Fibroblast of villous mesenchyme (primary cell): ENCODE measurements at places on chromosomes 2 and 18.

GRCh38 chr2:170829036-170829435 is 12.3 kb downstream of the GAD1 start:
- no peak for DNase-seq

GRCh38 chr2:95024371-95024770 is 1.1 kb upstream of the MAL start:
- DNase-seq: no peak

DNA sequence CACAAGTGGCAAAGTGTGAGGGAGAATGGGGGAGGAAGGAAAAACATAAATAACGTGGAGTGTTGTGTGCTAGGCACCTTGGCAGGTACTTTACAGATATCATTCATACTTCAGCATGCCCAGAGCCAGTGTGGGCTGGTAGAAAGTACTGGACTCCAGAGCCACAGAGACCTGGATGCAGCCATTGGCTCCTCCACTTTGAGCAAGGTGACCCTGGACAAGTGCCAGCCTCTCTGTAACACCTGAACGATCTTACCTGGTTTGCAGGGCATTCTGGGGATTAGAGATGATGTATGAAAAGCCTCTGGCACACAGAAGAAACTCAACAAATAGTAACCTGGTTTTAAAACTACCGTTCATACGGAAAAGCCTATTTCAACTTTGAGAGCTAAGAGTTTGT is 6.3 kb downstream of the LOXHD1 start:
- DNase-seq: no peak

- DNase-seq: no peak
Measured at GRCh38 chr2:164617466-164617865, 3.8 kb downstream of the GRB14 start.

DNA sequence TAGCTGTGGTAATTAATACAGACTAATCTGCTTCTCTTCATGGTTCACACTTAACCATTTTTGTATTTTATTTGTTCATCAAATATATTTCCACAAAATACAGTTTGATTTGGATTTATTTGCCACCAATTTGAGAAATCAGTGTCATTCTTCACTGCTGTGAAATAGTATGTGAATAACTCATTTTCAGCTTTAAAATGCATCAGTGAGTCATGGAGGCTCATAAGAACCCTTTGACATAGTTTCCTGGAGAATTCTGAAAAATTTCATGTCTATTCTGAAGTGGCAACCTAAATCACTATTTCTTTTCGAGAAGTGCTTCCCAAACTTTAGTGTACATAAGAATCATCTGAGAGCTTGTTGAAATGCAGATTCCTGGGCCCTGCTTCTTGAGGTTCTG is 1026.7 kb upstream of the ACVR2A start:
- DNase-seq: peak; percentile 5

DNA sequence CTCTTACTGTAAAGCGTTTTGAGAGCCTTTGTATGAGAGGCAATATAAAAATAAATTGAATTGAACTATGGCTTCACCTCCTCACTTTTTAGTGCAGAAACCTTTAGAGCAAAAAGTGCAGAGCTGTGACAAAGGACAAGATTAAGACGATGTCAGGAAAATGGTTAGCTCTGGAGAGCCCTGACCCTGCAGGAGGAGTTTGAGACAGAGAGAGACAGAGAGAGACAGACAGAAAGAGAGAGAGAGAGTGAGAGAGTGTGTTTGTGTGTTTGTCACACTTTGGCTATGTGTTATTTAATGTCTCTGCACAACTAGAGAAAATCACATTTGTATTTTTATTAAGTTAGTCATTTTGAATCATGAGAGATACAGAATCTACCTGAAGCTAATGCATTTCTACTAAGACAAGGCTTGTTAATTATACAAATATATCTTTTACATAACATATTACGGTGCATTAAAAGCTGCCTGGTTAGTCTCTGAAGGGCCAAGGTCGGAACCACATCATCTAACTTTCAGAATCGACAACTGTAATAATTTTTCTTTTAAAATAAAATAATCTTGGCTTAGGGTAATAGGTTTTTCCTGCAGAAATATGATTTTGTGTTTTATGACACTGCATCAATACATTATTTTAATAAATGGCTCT is 423.5 kb upstream of the ZEB2 start:
- no peak for DNase-seq

GRCh38 chr2:114661971-114662939 is 219.8 kb downstream of the DPP10 start:
- DNase-seq: no peak

DNA sequence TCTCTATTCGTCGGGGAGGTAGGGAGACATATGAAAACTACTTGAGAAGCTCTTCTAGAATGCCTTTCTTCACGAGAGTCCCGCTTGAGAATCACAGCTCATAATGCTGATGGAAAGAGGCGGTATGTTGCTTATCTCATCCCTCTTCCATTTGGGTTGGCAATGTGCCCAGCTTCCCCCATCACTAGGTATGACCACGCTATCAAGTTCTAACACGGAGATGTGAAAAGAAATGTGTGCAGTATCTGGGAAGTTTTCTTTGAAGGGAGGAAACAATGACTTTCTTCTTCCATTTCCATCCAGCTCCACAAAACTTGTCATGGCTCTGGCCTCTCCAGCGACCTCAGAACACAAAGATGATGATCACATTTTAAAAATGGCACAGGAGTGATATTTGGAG is 742.4 kb downstream of the DCDC2C start:
- no peak for DNase-seq

DNA sequence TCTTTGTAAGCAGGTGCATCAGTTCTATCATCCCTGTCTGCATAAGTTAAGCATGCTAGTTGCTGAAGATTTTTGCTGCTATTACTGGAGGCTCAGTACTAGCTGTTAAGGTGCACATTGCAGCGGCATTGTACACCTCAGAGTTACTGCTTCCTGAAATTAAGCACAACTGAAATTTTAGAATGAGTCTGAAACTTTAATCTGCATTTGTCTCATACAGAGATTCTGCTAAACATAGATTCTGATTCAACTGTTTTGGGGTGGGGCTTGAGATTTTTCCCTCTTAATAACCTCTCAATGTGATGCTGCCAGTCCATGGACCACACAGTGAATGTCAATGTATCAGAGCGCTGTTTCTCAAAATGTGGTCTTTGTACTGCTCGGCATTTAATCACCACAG is 585.7 kb upstream of the GCFC2 start:
- no peak for DNase-seq

- no peak for DNase-seq
Measured at GRCh38 chr2:222514901-222515300, 90.6 kb downstream of the SGPP2 start.

- peak; percentile 21 for DNase-seq
Measured at GRCh38 chr2:131040661-131041401, 52.4 kb downstream of the FAM168B start.

GRCh38 chr18:65415098-65415497 is 335.7 kb upstream of the CDH7 start:
- DNase-seq: no peak

DNA sequence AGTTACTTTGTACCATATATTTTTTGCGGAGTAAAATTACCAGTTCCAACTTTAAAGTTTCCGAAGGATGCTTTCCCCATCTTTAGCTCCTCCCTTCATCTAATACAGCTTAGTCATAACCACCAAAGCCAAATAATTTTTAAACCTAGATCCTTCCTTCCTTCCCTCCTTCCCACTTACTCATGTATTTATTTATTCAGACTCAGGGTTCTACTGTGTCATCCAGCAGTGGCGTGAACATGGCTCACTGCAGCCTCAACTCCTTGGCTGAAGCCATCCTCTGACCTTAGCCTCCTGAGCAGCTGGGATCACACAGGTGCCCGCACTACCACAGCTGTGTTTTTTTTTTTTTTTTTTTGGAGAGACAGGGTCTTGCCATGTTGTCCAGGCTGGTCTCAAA is 4.4 kb downstream of the LPIN2 start:
- peak; percentile 71 for DNase-seq

DNA sequence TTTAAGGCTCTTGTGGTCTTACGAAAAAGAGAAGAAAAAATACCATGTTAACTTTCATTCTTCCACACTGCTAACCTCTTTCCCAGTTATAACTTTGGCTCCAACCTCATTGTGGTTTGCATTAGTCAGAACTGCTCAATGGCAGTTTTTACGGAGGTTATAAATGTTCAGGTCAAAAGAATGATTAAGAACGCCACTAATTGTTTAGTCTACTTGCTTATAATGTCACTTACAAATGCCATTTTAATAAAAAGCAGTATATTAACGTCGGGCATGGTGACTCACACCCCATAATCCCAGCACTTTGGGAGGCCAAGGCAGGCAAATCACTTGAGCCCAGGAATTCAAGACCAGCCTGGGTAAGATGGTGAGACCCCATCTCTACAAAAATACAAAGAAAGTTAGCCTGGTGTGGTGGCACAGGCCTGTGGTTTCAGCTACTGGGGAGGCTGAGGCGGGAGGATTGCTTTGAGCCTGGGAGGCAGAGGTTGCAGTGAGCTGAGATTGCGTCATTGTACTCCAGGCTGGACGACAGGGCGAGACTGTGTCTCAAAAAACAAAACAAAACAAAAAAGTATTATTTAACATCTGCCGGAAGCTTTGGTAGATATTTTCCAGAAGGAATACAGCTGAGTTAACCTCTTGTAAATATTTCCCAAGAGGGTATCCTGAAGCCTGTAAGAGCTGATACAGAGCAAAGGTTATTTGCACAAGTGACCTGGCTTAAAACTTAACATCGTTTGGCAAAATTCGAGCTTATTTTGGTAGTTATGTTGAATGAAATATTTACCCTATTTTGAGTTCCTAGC is 5.1 kb downstream of the AGPS start:
- DNase-seq: peak; percentile 93
